Activated CD4-positive, alpha-beta T cell treated with anti-CD3 and anti-CD28 coated beads for 1 hour (primary cell): ENCODE measurements at places on chromosomes 11 and 22.

DNA sequence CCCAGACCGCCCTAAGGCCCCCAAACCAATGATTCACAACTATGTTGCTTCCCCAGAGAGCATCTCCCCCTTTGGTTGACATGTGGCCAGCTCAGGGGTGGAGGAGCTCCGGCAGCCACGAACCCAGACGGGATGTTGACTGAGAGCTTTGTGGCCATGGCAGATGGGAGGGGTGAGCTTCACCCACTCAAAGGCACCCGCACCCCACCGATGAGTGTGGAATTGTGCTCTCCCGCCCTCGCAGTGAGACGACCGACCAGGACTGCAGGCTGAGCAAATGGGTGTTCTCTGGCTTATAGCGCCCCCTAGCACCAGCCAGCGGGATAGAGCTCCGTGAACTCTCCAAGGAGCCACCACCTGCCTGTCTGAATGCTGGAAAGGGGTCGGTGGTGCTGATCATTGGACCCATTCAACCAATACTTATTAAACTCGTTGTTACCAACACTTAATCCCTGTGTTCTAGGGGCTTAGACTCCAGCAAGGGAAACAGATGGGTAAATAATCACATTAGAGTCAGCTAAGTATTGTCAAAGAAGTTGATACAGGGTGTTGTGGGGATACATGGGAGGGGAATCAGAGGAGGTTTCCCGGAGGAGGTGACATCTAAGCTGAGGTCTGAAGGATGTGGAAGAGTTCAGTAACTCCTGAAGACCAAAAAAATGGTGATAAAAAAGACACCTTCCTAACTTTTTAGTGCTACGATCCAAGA lies 4.5 kb upstream of the TIMP3 start:
- peak; percentile 35 for DNase-seq

DNA sequence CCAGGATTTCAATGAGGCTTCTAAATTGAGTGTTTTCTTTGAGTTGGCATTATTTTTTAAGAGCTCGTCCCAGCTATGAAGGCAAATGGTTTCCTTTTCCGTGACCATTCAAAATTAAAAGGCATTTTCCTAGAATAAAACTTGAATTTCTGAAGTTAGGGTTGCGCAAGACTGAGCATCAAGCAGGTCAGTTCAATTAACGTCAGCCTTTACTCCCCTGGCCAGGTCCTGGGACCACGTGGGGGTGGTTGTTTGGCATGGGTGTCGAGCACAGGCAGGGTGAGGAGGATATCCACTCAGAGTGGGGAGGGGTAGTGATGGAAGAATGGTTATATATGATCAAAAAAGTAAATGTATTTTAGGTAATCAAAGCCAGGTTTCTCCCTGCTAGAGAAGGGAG lies 43.4 kb upstream of the TSKU start:
- no peak for DNase-seq

- DNase-seq, result no peak
Measured at GRCh38 chr11:65310736-65311135, 3.9 kb upstream of the CDC42EP2 start.

DNA sequence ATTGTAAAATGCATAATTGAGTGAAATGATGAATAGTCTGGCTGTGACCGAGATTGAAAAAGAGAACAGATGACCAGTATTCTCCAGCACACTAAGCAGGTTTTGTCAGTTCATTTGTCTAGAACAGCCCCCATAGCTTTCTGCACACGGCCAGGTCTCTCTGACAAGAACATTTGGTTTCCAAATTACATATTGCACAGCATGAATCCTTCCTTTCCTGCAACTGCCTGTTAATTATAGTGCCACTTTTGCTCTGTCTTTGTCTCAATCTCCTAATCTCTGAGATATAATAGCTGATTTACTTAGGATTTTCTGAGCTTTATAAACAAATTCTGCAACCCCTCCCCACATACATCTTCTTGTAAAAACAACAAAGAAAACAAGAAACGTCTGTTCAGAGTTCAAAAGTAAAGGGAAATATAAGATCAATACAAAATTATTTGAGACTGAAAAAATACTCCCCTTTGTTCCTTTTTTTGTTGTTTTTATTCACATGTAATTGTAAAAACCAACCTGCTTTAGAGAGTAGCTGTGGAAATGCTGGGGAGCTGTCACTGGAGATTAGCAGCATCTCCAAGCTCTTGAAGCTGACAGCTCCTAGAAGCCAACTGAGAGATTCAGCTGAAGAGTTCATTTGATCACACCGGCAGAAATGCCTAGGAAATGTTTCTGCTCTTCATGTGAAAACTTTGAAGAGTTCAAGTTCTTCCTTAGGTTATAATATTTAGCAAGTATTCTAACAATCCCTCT lies 998.1 kb downstream of the DLG2 start:
- DNase-seq, result no peak

- no peak for DNase-seq
Measured at GRCh38 chr11:74276581-74276980, 34.9 kb downstream of the P4HA3 start.

- DNase-seq, result no peak
Measured at GRCh38 chr11:132158696-132159095, 788.3 kb downstream of the NTM start.

GRCh38 chr22:43867839-43868635 lies 5.7 kb upstream of the SULT4A1 start:
- no peak for DNase-seq

DNA sequence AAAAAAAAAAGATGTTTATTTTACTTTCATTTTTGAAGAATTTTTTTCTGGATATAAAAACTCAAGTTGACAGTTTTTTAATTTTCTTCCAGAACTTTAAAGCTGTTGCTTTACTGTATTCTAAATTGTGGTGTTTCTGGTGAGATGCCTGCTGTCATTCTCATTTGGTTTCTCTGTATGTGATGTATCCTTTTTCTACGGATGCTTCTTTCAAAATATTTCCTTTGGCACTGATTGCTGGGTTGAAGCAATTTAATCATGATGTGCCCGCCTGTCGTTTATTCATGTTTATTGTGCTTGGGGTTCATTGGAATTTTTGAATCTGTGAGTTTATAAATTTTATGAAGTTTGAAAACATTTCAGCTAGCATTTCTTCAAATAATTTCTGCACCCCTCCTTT lies 29.4 kb upstream of the CTSD start:
- DNase-seq, result no peak

GRCh38 chr22:48588878-48589450 lies 1238.7 kb downstream of the BRD1 start:
- no peak for DNase-seq

DNA sequence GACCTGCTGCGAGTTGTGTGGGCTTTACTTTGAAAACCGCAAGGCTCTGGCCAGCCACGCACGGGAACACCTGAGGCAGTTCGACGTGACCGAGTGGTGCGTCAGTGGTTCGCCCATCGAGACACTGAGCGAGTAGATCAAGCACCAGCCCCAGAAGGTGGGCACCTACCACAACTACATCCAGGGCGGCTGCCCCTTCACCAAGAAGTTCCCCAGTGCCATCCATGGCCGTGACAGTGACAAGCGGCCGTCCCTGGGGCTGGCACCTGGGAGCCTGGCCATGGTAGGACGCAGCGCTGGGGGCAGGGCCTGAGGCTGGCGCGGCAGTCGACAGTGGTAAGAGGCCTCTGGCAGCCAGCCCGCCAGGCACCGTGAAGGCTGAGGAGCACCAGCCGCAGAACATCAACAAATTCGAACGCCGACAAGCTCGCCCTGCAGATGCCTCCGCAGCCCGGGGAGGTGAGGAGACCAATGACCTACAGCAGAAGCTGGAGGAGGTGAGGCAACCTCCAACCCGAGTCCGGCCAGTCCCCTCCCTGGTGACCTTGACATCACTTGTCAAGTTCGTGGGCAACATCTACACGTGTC lies 545.2 kb upstream of the CCDC179 start:
- no peak for DNase-seq

DNA sequence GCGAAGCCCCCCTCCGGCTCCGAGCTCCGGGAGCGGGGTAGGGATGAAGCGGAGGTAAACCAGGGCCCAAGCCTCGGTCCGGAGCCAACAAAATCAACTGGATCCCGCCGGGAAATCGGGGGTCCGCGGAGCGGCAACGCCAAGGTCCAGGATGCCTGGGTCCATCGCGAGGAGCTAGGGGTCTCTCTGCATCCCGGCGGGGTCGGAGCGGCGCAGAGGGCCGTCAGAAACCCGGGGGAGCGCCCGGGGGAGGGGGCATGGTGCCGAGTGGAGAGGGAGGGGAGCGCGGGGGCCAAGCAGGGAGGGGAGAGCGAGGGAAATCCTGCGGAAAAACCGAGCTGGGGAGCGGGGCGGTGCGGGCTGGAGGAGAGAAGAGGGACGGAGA lies 51.8 kb downstream of the SLC22A12 start:
- no peak for DNase-seq
